Stimulated activated CD4-positive, alpha-beta T cell treated with anti-CD3 and anti-CD28 coated beads, Interleukin-15, amount 100 ng/mL, for 24 hours (primary cell): ENCODE measurements at places on chromosomes 3 and 15.

DNA sequence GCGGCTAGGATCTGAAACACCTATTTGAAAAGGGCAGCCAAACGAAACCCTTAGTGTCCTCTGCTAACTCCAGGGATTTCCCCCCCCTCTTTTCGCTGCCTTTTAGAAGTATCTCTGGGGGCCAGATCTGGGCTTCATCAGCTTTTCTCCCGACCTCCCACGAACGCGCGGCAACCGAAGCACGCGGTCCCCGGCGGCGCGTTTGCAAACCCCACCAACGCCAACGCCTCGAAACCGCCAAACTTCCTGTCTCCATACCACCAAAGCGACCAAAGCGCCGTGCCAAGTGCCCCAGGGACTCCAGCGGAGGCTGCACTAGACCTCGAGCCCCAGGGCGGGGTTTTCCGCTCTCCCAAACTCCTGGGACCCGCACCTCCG, 155.8 kb upstream of the FRMD4B start:
- peak; percentile 13 for DNase-seq

GRCh38 chr3:126147932-126148683, 32.3 kb downstream of the ALDH1L1 start:
- no peak for DNase-seq

GRCh38 chr3:172972067-172972466, 169.0 kb downstream of the SPATA16 start:
- no peak for DNase-seq

- no peak for DNase-seq
Measured at GRCh38 chr3:97778152-97778551, 13.6 kb downstream of the ARL6 start.

DNA sequence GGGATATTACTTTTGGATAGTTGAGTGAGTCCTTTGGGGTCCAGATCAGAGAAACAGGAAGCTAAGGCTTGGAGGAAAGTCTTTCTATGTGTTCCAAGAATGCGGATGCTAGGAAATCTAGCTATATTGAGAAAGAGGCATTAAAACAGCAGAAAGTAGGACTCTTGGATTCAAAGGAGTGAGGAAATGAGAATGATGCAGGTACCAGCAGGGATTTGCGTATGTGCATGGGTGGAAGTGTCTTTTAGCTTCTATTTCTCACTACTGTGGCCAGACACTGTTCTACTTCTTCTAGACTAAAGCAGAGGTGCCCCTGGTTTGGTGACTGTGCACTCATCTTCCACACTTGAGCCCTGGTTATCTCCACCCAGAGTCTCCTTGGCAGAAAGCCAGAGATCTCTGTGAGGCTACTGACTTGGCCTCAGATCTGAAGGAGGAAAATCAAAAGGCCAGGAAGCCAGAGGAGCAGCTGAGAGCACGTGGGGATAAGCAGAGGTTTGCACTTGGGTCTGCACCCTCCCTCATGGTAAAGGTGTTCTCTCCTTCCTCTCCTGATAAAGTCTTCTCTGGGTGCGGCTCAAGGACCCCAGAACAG, 44.3 kb downstream of the ATP2B2 start:
- no peak for DNase-seq

DNA sequence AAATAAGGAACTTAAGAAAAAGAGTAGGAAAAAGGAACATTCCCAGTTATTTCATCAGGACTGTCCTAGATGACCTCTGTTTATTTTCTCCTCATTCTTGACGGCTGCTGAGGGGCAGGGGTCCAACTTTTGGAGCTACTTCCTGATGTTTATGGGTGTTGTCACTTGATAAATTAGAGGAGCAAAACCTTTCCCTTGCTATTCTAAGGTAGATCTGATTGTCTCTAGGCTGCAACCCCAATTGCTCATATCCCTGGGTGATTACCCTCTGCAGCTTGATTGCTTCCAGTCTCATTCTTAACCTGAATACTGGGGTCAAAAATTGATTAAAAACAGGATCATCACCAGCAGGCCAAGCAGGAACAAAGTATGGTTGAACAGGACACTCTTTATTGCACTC, 311.0 kb upstream of the NDN start:
- DNase-seq, result no peak

DNA sequence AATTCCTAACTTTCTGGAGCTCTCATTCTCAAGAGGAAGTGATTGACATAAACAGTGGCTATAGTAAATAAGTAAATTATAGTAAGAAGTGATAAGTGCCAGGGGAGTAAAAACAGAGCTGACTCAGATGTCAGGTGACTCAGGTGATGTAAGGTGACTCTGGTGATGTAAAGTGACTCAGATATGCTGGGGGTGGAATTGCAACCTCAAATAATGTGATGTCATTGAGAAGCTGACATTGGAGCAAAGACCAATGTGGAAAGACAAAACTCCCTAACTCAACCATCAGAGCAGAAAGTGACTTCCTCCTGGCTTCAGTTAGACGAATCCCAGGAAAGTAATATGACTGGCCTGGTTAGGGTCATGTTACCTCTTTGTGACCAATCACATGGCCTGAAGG, 144.2 kb upstream of the SNTN start:
- DNase-seq, result no peak
